CD4-positive, alpha-beta T cell treated with Interleukin-2 at 100 ng/mL for 4 hours (primary cell): ENCODE measurements at places on chromosomes 3 and 15.

DNA sequence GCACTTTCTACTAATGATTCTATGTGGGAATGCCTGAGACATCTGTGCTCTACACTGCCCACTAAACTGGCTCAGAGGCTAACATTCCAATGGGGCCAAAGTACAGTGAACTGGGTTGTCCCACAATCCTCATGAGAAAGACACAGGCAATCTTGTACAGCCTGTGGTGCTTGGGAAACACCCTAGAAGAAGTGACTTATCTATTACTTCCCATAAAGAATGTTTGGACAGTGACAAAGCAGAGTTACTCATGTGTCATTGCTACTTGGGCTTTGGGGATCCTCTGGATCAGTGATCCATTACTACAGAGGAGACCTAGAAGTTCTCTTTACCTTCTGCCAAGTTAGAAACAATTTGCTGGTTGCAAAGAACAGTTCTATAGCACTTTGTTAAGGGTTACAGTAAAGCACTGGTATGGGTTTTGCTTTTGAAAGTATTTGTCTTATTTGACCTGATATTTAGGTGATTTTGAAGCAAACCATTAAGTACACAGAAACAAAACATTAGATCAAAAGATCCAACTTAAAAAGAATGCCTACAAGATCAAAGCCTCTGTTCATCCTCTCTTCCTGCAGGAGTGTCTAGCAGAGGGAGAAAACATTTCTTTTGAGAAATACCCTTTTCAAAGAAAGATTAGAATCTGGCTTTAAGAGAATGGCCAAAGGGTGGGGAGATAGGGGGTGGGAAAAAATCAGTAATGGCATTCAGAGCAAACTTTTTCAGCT is 75.8 kb downstream of the CTNNB1 start:
- DNase-seq, result no peak

DNA sequence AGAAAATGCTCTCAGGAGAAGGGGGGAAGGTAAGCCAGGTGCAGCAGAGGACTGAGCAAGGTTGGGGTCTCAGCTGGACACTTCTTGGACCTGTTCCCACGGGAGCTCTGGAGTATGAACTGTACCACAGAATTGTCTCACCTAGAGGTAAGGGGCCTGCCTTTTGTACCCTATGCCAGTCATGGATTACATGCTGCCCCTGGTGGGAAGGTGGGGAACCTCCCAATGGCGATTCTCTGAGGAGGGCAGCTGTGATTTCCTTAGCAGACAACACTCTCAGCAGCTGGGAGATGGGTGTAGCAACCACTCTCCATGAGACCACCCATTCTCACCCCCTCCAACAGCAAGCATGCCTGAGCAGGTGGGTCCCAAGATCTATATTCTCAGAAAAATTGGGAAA is 329.4 kb upstream of the CTNNB1 start:
- no peak for DNase-seq

- peak; percentile 29 for DNase-seq
Measured at GRCh38 chr15:90001062-90001682, at the start of gene ZNF710. Gene ZNF710 (plus strand): TSS chr15:90001324. CDS start chr15:90067138, 65,814 bp downstream.

DNA sequence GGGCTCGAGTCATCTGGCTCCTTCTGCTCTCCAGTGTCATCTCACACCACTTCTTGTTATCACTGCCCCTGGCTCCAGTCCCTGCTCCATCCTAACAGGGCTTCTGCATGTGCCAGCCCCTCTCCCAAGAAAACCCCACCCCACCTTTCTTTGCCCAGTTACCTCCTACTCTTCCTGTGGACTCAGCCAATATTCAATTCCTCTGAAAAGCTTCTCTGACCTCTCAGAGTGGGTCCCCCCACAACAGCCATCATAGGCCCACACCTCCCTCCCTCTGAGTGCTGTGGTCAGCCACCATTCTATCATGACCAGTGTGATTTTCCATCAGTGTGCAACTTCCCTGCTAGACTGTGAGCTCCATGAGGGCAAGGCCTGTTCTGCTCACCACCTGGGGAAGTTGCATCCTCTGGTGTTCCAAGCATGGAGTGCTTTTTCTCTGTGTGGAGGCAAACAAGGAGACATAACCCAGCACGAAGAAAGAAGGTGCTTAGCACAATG is 71.6 kb downstream of the ADCY5 start:
- DNase-seq, result no peak

GRCh38 chr3:73669260-73669659 is 44.5 kb upstream of the PDZRN3 start:
- no peak for DNase-seq

DNA sequence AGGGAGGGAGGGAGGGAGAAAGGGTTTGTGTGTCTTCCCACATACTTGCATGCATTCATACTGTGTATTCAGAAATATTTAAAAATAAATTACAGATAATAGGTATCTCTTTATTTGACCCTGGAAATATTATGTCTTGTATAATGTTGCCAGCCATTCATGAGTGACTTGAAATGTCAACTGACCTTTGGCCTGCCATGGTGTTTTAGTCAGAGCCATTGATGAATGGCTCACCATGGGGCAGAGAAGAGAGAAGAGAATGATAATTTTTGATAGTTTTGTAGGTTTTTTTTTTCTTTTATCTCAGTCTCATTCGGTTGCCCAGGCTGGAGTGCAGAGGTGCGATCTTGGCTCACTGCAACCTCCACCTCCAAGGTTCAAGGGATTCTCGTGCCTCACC is 121.2 kb downstream of the ATG7 start:
- DNase-seq, result no peak

GRCh38 chr3:58613236-58614132 is 36.3 kb upstream of the FAM107A start:
- DNase-seq, result no peak

DNA sequence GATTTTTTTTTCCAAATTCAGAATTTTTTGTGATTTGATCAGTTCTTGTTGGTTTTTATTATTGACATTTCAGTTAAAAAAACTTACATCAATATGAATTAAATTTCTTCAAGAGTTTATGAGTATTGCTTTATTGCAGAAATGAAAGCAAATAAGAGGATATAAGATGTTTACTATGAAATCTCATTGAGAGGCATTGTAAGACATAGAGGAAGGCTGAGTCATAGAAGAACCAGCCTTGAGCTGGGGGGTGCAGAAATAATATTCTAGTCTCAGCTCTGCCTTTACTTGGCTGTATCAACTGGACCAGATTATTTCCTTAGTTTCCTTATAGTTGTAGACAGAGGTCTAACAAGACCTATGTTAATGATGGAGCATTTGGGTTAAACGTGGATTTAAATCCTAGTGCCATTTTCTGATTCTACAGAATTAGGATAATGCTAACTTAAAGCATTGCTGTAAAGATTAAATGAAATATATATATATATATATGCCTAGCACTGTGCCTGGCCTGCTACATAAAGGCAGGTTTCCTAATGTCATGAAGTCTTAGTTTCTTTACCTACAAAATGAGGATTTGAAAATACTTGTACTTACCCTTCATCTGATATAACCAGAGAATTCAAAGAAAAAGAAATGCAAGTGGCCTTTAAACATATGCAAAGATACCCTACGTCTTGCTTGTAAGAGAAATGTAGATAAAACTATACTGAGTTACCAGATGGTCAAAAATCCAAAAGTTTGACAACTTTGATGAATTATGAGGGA is 7.3 kb downstream of the FAM98B start:
- DNase-seq, result peak; percentile 14
